Upper lobe of left lung (tissue), 6 donors: ENCODE measurements at places on chromosomes 5 and 9. TPM values are rescaled to one million over a fixed set of nuclear protein-coding genes. Genes with fewer than 3 reads are reported as not detected.

SPATA31A6 gene
- not detected for total RNA-seq

SPATA31D4 gene
- not detected for total RNA-seq

SNX24 gene
- 61.8 TPM for total RNA-seq

SLC23A1 gene
- 1.1 TPM for total RNA-seq

ZNF169 gene
- 14.7 TPM for total RNA-seq

HNRNPAB gene
- 133 TPM for total RNA-seq

SPINK7 gene
- not detected for total RNA-seq

RGS7BP gene
- total RNA-seq: 1.8 TPM

SLC6A18 gene
- not detected for total RNA-seq

ADAMTS6 gene
- 2.2 TPM for total RNA-seq

RUFY1 gene
- total RNA-seq: 114 TPM

GFPT2 gene
- 6.8 TPM for total RNA-seq

CNTNAP3 gene
- total RNA-seq: 8.5 TPM

LCN10 gene
- 3.0 TPM for total RNA-seq

PCDHGA11 gene
- total RNA-seq: 2.3 TPM

C8G gene
- total RNA-seq: 4.4 TPM

TLX3 gene
- total RNA-seq: not detected

OMD gene
- total RNA-seq: 0.67 TPM

ST6GALNAC4 gene
- total RNA-seq: 55.9 TPM

GRM6 gene
- not detected for total RNA-seq

SNAPC4 gene
- total RNA-seq: 35.6 TPM

NDFIP1 gene
- total RNA-seq: 92.3 TPM

SOX30 gene
- 0.17 TPM for total RNA-seq

HSPA4 gene
- 27.2 TPM for total RNA-seq

IFNA2 gene
- not detected for total RNA-seq

CMYA5 gene
- total RNA-seq: 5.8 TPM

GOLGA1 gene
- 53.4 TPM for total RNA-seq

GDF9 gene
- not detected for total RNA-seq

CD274 gene
- total RNA-seq: 14.2 TPM

OR13F1 gene
- total RNA-seq: not detected

LIFR gene
- total RNA-seq: 69.1 TPM

TEX48 gene
- total RNA-seq: not detected

HSPA5 gene
- total RNA-seq: 101 TPM

IL7R gene
- total RNA-seq: 92.0 TPM

NMUR2 gene
- 0.09 TPM for total RNA-seq

FRMPD1 gene
- total RNA-seq: not detected
